ENCODE measurements at places on chromosomes 7 and 10.

DNA sequence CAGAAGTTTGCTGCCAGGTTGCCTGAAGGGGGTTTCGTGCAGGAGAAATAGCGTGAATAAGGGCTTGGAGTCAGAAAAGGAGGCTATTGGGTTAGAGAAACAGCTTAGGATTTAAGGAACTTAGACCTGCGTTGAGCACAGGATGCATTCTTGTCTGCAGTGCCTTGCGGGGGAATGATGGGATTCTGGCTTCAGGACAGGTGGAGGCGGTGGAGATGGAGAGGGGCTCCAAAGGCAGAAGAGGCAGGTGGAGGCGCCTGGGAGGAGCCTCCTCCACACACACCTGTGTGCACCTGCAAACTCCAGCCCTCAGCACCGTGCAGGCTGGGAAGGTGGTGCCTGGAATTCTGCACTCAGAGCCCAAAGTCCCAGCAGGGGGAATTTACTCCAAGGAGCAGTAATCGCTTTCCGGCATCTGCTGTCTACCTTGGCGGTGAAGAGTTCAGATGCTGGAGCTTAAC lies 1.8 kb downstream of the CLIP2 start:
- DNase-seq = no peak

DNA sequence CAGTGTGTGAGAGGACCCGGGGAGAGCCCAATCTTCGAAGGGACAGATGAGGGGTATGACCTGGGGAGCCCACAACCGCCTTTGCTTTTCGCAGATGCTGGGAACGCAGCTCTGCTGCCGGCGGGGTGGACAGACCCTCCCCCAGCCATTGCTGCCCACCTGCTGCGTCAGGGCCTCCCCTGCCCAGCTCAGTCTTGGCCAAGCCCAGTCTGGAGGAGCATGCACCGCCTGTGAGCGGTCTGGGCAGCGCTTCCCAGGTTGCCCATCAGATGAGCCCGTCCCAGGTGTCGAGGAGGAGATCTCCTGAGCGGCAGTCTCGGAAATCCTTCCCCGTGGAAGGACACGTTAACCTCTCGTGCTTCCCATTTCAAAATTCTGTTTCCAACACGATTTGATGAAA lies 17.3 kb upstream of the AP5Z1 start:
- DNase-seq = no peak

DNA sequence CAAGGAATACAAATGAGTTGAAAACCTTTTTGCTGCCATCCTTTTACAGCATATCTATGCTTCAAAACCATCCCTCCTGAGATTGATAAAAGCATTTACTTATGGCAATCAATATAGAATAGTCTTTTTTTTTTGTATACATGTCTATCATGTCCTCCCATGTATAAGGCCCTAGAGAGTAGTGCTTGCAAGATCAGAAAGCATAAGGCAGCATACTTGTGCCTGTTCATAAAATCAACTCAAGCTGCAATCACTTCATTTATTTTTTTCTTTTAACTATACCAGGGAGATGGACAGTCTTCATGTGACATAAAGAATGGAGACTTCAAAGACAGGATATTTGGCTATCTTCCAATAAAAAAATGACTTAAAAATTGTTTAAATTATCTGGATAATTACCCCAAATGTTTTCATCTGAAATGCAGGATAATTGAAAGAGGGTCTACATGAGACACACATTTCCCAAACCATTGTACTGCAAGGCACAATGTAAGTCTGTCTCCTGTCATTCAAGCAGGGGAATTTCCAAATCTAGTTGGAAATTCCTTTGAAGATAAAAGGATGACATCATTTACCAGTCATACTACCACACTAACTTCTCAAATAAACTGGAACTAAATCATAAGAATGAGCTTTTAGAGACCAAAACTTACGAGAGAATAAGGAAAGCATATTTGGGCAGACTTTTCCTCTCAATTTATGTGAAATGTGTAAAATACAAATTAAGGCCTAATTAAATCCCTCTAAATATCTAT lies 22.5 kb downstream of the LRRN3 start:
- DNase-seq = no peak

DNA sequence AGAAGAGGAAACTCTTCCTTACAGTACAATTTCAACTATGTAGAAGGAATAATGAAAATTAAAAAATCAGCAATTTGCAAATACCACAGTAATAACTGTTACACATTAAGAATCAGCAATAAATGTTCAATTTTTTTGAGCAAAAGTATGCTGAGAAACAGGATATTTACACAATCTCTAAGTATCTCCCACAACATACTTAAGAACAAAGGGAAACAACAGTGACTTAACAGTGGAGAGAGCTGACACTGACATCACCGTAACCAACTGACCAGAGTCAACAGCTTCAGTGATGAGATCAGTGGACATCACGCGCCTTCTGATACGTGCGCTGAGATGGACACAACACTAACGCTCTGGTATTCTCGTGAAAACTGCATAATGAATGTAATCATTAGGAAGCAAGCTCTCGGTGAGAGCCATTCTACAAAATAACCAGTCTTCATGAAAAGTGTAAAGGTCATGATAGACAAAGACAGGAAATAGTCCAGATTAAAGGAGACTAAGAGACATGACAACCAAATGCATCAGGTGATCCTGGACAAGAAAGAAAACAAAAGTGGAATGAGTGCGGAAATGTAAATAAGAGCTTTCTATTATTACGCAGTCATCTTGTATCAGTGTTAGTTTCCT lies 82.6 kb downstream of the PIP4K2A start:
- no peak for DNase-seq

- DNase-seq = no peak
These were observed 130.1 kb upstream of the EGR2 start for GRCh38 chr10:62946278-62946677.

- no peak for DNase-seq
These were observed 110.2 kb upstream of the EGR2 start for GRCh38 chr10:62926407-62926806.

All from ovary (tissue), 10 donors.